ENCODE measurements at places on chromosomes 1 and 21.

DNA sequence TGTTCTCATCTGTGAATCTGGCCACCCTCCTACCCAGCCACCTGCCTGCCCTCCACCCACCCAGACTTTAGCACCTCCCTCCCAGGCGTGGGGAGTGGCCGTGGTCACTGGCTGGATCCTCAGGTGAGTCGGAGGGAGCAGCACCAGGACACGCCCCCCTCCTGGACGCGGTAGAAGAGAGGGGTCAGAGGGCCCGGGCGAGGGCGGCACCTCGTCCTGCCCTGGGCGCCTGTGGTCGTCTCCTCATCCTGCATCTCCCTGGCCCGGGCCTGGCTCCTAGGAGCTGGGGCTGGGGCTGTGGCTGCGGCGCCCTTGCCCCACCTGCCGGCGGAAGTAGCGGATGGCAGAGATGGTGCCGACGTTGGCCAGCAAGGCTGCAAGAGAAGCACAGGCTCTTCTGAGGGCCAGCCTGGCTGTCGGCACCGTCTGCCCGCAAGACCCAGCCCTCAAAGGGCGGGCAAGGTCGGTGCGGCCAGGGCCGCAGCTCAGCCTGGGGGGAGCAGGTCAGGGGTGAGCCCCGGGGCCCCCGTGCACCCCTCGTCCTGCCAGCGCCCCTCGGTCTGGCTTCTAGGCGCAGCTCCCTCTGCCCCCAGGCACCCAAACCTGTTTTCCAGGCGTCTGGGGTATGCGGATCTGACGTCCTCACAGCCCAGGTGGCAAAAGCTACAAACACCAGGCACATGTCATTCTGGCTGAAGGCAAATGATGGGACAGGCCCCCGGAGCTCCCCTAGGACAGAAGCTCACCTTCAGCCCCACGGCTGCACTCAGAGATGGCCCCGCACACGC lies 5.8 kb downstream of the PERM1 start:
- peak; percentile 51 for DNase-seq

DNA sequence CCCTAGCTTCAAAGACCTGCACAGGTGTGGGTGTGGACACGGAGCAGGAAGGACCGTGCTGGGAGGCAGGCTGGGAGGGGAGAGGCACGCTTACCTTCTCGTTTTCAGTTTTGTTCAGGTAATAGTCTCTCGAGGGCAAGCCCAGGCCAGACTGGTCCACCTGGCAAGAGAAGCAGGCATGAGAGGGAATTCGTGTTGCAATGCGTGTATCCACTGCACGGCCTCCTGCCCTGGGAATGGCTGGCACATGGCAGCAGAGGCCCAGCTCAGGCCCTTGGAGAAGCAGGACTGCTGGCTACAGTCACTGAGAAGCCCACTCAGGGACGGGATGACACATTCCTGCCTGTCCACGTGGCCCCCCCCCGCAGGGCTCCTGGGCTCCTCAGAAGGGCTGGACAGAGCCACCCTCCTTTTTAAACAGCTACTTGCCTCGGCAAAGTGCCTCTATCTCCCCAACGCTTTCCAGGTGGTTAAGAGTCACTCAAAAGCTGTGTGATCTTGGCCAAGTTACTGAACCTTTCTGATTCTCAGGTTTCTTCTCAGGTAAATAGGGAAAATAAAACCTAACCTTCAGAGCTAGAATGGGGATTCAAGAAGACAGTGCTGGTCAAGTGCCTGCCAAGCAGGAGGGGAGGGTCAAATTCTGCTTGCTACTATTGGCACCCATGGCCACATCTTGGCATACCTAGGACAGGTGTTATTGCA lies 32.7 kb downstream of the ECE1 start:
- DNase-seq = no peak

GRCh38 chr1:159974350-159974965 lies 20.4 kb upstream of the SLAMF9 start:
- no peak for DNase-seq

GRCh38 chr1:6097117-6097595 lies 51.5 kb downstream of the KCNAB2 start:
- no peak for DNase-seq

- DNase-seq = no peak
These were observed 827.6 kb upstream of the B3GALT2 start for GRCh38 chr1:194014014-194014413.

DNA sequence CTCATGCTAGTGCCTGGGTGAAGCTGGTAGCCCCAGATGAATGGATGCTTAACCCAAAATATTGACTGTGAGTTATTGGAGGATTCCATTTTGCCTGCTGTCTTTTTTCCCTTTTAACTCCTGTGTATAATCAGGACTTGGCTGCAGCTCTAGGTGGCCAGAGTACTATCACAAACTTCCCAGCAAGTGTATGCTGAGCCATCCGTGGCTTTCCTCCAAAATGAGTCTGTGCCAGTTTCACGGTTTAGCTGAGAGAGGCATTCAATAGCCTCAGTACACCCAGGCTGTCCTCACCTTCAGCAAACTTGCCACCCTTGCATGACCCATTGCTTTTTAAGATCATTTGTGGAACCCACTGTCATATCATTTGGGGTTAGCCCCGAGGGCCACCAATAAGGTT lies 5.3 kb upstream of the DPT start:
- no peak for DNase-seq

GRCh38 chr1:35715568-35716002 lies 3.1 kb downstream of the C1orf216 start:
- peak; percentile 55 for DNase-seq

DNA sequence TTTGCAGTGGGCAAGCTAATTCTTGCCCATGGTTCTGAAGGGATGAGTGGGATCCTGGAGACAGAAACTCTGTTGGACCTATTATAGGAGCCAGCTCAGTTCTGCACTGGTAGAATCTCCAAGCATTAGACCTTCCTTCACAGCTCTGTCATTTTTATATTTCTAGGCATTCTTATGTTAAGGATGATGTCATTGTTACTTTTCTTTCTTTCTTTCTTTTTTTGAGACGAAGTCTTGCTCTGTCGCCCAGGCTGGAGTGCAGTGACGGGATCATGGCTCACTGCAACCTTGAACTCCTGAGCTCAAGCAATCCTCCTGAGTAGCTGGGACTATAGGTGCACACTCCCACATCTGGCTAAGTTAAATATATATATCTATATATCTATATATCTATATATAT lies 7.5 kb downstream of the PFKFB2 start:
- DNase-seq = no peak
